ENCODE measurements at places on chromosomes 2 and 18.

- no peak for DNase-seq
Observed at GRCh38 chr2:132443106-132443505, 26.5 kb downstream of the GPR39 start.

DNA sequence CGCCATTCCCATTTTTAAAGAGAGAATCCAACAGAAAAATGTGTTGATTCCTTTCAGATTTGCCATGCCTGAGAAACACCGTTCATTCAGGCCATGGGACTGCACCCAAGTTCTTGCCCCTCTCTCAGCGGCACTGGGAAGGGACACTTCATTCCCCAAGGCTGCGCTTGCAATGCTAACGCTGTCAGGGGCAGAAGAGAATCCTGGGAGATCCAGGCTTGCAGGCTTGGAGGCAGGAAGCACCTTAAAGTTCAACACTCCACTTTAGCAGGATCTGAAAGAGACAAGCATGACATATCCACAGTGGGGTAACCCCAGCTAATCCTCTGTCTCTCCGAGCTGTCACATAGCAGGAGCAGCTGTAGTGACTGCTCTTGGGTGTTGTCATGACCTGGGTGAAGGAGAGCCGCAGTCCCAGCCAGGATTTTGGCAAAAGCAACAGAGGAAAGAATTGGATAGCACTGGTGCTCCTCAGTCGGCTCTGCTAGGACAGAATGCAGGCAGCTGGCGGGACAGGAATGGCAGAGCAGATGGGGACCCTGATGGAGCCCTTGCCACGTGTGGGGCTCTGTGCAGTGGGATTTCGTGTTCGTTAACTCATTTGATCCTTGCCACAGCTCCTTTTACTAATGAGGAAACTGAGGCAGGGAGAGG lies 22.0 kb upstream of the ODC1 start:
- DNase-seq: no peak

DNA sequence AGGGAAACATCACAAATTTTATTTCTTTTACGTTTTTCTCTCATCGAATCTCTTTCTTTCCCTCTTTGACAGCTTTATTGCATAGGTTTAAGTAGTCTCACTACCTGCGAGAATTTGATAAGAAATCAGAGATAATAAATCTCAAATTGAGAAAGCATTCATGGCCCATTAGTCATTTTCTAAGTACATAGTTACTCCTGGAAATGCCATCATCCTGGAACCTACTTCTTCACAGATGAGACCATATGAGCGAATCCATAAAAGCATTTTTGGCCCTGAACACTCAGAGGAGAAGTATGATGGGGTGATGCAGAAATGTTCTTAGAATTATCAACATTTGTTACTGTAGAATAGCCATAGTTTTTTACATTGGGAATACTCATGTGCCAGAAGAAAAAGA lies 138.0 kb upstream of the ARHGAP28 start:
- DNase-seq: no peak

DNA sequence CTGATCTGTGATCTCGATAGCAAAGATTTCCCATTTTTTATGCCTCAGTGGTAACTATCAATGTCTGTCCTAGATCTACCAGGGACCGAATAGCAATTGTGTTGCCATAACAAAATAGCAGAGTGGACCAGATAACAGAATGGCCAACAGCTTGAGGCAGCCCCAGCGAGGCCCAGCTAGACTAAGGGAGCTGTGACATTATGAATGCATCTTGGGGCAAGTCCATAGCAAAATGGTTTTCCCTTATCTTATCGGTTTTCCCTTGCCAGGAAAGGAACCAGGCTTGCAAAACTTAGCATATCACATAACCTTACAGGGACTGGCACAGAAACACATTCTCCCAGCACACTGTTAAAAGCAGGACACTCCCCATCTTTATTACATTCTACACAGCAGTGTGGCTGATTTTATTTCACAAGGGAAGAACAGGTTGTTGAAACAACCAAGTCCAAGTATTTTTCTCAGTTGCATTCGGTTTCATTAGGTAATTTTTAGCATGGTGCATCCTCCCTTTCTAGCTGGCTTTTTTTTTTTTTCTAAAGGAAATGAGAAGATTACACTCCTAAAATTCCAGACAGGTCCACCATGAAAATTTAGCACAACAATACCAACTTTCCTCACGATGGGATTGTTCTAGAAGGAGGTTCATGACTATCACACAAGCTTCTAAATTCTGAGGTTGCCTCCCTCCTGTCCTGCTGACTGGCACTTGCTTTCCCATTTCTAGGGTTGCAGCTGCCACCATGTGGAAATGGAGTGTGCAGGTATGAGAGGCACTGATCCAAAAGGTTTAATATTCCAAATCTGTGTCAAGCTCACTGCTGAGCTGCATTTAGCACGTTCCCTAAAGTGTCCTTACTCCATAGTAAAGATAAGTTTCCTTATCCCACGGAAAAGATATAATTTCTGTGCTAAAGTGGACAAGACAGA lies 97.0 kb upstream of the SLC35G4 start:
- no peak for DNase-seq

GRCh38 chr2:215420471-215420935 lies 15.4 kb downstream of the FN1 start:
- DNase-seq: no peak

GRCh38 chr18:76306685-76307292 lies 188.3 kb downstream of the ZNF516 start:
- DNase-seq: no peak

GRCh38 chr2:47771211-47771610 lies 11.7 kb upstream of the MSH6 start:
- no peak for DNase-seq

- no peak for DNase-seq
Observed at GRCh38 chr2:120210270-120210693, 12.9 kb downstream of the TMEM185B start.
